ENCODE measurements at places on chromosomes 1 and 21.

- DNase-seq, result peak; percentile 78
These were observed 80.7 kb downstream of the DNTTIP2 start for GRCh38 chr1:93798291-93798690.

DNA sequence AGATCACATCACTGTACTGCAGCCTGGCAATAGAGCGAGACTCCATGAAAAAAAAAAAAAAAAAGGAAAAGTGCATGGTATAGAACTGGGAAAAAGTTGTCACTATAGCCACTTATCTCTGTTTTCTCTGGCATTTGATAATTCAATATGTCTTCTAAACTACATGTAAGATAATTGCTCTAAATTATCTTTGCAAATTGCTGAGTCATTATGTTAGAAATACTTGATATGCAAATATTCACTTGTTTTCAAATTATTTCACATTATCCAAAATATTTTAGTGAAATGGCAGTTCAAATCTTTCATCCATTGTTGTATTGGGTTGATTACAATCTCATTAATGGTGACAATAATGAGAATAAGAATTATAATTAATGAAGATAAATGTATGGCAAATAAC, 1455.1 kb downstream of the KCNT2 start:
- no peak for DNase-seq

GRCh38 chr1:19369396-19370090, 57.4 kb downstream of the SLC66A1 start:
- DNase-seq, result no peak

DNA sequence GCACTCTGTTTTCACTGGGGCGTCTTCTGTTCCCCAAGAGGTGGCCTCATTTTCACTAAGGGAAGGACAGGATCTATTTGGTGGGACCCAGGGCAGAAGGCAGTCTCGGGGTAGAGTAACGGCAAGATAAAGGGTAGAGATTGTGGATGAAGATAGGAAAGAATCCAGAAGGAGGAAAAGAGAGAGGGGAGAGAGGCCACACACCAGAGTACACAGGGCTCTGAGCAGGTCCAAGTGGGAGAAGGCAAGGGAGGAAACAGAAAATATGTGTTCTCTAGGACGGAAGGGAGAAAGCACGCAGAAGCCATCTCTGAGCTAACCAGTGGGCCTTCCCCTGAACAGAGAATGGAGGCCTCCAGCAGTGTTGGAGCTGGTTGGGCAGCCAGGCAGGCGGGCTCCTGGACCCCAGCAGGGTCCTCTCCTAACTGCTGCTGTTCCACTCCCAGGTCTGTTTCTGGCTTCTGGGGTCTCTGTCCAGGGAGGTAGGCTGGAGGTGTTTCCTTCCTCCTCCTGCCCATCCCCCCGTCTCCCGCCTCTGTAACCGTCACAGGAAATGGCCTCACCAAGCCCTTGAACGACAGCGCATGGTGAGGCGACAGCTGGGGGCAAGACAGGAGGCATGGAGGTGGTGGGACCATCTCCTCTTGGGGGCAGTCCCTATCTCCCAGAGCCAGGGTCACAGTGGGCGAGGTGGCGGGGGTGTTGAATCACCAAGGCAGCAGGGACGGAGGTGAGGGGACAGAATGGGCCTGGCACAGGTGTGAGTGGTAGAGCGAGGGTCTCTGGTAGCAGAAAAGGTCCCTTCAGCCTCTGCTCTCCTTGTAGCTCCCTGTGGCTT, 649 bp downstream of the PTPN7 start:
- DNase-seq, result no peak

GRCh38 chr21:31370893-31371544, 27.0 kb upstream of the TIAM1 start:
- DNase-seq, result no peak

GRCh38 chr1:247335882-247336281, 4.2 kb upstream of the ZNF496 start:
- no peak for DNase-seq

DNA sequence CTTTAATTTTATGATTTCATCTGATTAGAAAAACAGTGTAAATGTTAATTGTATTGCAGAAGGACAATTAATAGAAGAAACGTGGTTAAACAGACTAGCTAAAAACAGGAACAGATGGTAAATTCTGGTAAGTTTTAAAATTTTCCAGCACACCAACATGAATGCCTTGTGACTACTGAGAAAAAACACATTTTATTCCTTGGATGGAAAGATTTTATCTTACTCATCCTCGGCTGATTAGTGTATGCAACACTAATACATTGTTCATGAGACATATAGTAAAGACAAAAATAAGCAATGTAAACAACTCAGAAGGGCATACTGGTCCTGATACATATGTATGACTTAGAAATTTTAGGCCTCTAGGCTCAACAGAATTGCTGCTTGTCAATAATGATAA, 4.9 kb upstream of the AK5 start:
- DNase-seq, result no peak

GRCh38 chr1:98705591-98705990, 44.1 kb downstream of the SNX7 start:
- no peak for DNase-seq

DNA sequence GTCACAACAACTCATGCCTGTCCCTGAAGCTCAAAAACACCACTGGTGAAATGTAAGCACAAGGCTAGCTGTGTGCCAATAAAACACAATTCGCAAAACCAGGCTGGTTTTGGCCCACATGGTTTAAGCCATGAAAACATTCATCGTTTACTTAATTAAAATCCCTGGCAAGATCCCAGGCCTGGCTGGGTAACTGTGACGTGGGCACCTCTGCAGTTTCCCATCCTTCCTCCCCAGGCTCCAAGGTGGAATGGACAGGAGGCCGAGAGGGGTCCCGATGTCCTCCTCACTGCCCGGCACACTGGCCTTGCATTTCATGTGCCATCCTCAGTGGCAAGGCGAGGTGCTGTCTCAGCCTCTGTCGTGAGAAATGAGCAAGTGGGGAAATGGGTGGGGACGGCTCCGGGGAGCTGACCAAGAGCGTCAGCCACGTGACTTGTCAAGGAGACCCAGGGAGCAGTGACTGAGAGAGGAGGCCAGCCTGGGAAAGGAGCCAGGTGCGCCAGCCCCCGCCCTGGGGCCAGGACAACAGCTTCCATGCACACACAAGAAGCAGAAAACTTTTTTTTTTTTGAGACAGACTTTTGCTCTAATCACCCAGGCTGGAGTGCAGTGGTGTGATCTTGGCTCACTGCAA, 153.1 kb upstream of the RAB4A start:
- DNase-seq, result peak; percentile 31

DNA sequence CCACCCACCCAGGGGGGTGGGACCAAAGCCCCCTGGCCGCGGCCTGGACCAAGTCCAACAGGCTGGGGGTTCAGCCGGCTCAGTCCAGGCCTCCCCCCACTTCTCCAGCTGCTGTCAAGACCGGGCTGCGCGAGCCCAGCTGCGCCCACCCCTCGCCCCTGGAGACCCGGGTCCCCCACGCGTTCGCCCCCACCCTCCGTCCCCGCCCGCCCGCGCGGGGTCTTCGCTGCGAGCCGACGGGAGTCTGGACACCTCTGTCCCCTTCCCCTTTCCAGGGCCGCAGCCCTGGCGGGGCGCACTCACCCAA, 253 bp downstream of the RAP1GAP start:
- DNase-seq, result no peak

- DNase-seq, result peak; percentile 96
These were observed 8.3 kb upstream of the SLC2A1 start for GRCh38 chr1:42966688-42967612.

GRCh38 chr1:160550572-160551034, 27.5 kb upstream of the SLAMF6 start:
- no peak for DNase-seq

- no peak for DNase-seq
These were observed 981.7 kb upstream of the B3GALT2 start for GRCh38 chr1:194167956-194168640.

GRCh38 chr1:55213151-55213884, 1.8 kb downstream of the USP24 start:
- DNase-seq, result peak; percentile 11

GRCh38 chr1:198829356-198829755, 190.5 kb downstream of the PTPRC start:
- DNase-seq, result no peak

DNA sequence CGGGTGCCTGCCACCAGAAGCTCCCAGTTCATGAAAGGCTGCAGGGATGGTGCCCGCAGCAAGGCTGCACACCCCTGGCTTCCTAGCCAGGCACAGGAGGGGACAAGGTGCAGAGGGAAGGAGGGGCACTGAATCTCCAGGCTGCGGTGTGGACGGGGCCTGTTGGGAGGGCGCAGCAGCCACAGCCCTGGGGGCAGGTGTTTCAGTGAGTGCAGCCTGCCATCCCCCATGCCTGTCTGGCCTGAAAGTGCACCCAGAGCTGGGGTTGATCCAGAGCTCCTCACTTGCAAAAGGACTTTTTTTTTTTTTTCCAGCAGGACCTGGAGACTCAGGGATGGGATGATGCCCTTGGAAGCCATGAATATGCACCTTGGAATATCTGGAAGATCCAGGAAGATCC, 153.7 kb upstream of the C1orf174 start:
- DNase-seq, result no peak

GRCh38 chr1:53657891-53658396, 81.0 kb downstream of the GLIS1 start:
- no peak for DNase-seq

DNA sequence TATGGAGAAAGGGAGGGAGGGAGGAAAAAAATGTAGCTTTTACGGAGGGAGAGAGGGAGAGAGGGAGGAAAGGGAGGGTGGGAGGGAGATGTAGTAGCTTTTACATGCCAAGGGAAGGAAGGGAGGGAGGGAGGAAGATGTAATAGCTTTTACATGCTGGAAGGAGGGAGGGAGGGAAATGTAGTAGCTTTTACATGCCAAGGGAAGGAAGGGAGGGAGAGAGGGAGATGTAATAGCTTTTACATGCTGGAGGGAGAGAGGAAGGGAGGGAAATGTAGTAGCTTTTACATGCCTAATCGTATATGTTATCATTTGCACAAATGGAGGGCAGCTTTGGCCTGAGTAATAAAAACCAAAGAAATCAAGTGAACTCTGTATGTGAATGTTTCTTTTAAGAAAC, 35.6 kb downstream of the EEIG2 start:
- no peak for DNase-seq

- no peak for DNase-seq
These were observed 11.4 kb downstream of the PLEKHO1 start for GRCh38 chr1:150160964-150161621.

GRCh38 chr1:15948091-15948591, 27.8 kb downstream of the ZBTB17 start:
- DNase-seq, result no peak

GRCh38 chr1:91798241-91798648, 87.7 kb downstream of the TGFBR3 start:
- DNase-seq, result no peak

- DNase-seq, result no peak
These were observed 973 bp downstream of the C1orf74 start for GRCh38 chr1:209783386-209783785.
